NCI-H1092 treated with DMSO at 0.1 percent for 48 hours (cell line): ENCODE measurements at places on chromosomes 2 and 18.

DNA sequence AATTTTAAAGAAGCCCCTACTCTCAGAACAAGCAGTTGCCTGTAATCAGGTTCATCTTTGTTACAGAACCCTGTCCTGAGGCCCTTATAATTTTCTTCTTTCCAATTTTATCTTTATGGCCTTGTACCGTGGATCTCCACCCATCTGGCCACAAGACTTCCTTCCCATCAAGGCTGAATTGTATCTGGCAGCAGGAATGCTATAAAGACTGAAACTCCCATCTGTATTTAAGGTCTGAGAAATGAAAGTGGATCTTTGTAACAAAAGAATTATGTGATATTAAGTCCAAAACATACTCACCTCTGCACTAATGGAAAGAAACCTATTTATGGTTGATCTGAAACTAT lies 91.8 kb downstream of the METTL8 start:
- DNase-seq = no peak

- no peak for DNase-seq
Measured at GRCh38 chr2:205333351-205333750, 348.9 kb upstream of the NRP2 start.

DNA sequence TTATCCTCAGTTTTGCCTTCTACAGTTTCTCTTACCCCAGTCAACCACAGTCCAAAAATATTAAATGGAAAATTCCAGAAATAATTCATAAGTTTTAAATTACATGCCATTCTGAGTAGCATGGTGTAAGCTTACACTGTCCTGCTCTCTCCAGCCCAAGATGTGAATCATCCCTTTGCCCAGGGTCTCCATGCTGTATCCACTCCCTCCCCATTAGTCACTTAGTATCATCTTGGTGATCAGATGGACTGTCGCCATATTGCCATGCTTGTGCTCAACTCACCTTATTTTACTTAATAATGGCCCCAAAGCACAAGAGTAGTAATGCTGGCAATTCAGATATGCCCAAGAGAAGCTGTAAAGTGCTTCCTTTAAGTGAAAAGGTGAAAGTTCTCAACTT lies 18.5 kb upstream of the CCNT2 start:
- DNase-seq = no peak

DNA sequence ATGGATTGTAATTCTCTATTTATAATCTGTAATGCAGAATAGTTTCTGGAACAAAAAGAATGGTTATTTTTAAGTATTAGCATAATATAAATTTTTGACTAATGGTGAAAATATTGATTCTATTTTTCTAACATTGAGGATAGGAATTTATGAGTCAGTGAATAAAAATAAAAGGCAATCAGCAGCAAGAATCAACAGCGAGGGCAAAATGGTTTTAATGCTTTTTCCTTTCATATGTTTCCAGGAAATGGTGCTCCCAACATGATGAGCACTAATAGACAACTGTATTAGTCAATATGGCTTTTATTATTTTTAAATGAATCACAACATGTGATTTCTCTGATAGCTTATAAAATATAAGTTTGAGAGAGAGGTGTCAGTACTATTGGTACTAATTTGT lies 90.7 kb upstream of the TFPI start:
- no peak for DNase-seq

- DNase-seq = no peak
Measured at GRCh38 chr18:55477499-55477859, 110.5 kb downstream of the TCF4 start.

- no peak for DNase-seq
Measured at GRCh38 chr2:189657867-189658266, 3.4 kb upstream of the ASNSD1 start.

DNA sequence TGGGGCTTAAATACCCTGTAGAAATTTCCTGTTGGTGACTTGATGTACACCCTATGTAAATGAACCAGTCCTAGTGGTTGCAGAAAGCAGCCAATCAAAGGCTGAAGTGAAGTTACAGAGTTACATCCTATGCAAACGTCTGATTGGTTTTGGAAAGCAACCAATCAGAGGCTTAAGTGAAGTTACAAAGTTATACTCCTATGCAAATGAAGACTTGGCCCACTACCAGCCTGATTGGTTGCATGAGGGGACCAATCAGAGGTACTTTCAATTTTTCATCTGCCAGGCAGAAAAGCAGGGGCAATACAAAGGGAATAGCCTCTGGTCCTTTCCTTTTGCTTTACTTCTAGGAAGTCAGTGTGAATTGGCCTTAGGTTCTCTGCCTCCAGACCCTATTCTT lies 13.6 kb upstream of the ZNF397 start:
- DNase-seq = no peak

GRCh38 chr2:149236410-149236809 lies 94.0 kb upstream of the LYPD6 start:
- DNase-seq = no peak
